ENCODE measurements at places on chromosomes 3 and 15. TPM values are rescaled to one million over a fixed set of nuclear protein-coding genes. Genes with fewer than 3 reads are reported as not detected.

- H3K36me3 ChIP-seq, result peaks cover 64% of the 10 kb centered on the region
- no peaks in the 10 kb centered on the region for H3K27me3 ChIP-seq
- no peaks in the 10 kb centered on the region for H3K4me1 ChIP-seq
- H3K4me3 ChIP-seq, result no peak overlapping the region
- DNase-seq, result peak; percentile 62
These were observed 52.5 kb downstream of the PHC3 start for GRCh38 chr3:170128977-170129431.

DNA sequence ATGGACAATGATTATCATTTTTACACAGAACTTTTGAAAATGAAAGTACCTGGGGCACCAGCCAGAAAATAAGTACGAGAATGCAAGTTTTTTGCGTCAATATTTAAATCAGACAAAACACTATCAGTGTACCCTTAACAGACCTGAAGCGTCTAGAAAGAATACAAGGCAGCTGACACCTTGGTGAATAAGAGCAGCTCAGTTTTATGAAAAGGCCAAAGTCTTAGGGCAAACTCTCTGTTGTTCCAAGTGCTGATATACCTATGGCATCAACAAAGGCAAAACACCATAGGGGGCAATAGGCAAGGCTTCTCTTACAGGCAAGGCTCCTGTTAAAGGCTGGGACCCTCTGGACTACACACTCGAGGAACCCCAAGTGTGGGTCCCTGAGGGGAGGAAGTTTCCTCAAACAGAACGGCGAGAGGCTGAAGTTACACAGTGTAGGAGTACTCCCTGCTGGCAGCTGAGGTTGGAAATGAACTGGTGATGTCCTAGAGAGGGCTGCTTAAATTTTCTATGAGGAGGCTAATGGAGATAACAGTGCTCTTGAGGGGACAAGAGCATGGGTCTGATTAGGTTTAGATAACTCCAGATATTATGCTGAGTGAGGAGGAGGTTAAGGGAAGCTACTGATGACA, 291.0 kb downstream of the TIGIT start:
- no peak overlapping the region for H3K4me3 ChIP-seq
- H3K36me3 ChIP-seq, result no peaks in the 10 kb centered on the region
- DNase-seq, result no peak
- H3K27ac ChIP-seq, result no peak overlapping the region
- H3K27me3 ChIP-seq, result no peaks in the 10 kb centered on the region
- no peaks in the 10 kb centered on the region for H3K4me1 ChIP-seq

- H3K4me3 ChIP-seq, result no peak overlapping the region
- peaks cover 19% of the 10 kb centered on the region for H3K4me1 ChIP-seq
- no peak overlapping the region for H3K27ac ChIP-seq
- H3K27me3 ChIP-seq, result no peaks in the 10 kb centered on the region
These were observed 55.0 kb upstream of the NR2E3 start for GRCh38 chr15:71755092-71755970.

DNA sequence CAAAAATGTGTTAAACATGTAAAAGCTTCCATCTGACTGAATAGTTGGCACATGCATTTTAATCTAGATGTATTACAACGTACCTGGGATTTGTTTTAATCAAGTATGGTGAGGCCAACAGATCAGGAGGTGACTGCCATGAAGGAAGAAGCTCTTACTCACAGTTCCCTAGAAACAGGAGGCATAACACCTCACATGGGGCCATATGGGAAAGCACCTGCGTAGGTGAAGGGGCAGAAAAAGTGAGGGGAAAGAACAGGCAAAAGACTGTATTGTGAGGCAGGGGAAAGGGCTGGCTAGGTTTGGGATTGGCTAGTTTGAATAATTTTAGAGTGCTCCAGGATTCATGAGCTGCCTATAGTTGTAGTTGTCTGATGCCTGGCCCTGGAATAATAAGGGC, 9.6 kb downstream of the SQOR start:
- no peaks in the 10 kb centered on the region for H3K36me3 ChIP-seq
- DNase-seq, result no peak
- no peaks in the 10 kb centered on the region for H3K27me3 ChIP-seq

- H3K36me3 ChIP-seq, result no peaks in the 10 kb centered on the region
- no peaks in the 10 kb centered on the region for H3K27me3 ChIP-seq
- H3K27ac ChIP-seq, result no peak overlapping the region
- no peak overlapping the region for H3K4me3 ChIP-seq
These were observed 217.9 kb upstream of the DCBLD2 start for GRCh38 chr3:99119385-99119784.

DNA sequence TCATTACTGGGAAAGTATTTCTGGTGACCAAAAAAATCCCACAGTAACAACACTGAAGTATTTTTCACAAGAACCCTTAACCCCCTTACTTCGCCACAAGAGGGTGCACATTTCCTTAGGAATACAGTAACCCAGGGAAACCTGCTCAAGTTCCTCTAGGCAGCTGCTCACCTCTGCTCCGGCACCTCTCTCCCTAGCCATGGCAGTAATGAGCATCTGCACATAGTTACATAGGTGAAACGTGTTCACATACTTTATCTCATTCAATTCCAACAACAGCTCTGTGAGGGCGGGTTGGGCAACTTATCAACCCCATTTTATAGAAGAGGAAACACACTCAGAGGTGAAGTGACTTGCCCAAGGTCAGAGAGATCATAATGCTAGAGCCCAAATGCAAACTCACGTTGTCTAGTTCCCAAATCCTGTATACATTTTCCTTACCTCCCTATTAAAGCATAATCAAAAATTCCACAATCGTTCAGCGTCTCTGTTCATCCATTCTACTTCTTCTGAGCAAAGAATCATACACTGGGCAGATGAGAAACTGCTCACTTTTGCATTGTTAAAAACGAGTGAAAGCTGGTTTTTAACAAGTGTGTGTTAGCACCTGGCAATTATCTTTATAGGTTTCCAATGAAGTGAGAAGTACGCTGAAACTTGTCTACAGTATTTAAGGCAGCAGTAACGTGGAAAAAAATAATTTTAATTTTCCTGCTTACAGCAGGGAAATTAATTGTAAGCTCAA, 90.7 kb downstream of the IGF2BP2 start:
- no peak overlapping the region for H3K4me3 ChIP-seq
- no peaks in the 10 kb centered on the region for H3K36me3 ChIP-seq

GRCh38 chr3:184327171-184327570, 10.2 kb upstream of the FAM131A start:
- no peak overlapping the region for H3K27ac ChIP-seq
- DNase-seq, result no peak
- peaks cover 19% of the 10 kb centered on the region for H3K4me1 ChIP-seq
- no peak overlapping the region for H3K4me3 ChIP-seq
- peaks cover 96% of the 10 kb centered on the region for H3K36me3 ChIP-seq
- H3K27me3 ChIP-seq, result no peaks in the 10 kb centered on the region

GRCh38 chr3:22729981-22730380, 473.1 kb upstream of the UBE2E2 start:
- no peaks in the 10 kb centered on the region for H3K36me3 ChIP-seq
- H3K4me3 ChIP-seq, result no peak overlapping the region
- no peak for DNase-seq

GRCh38 chr3:54822206-54822605, 105.7 kb downstream of the LRTM1 start:
- H3K27ac ChIP-seq, result no peak overlapping the region
- H3K4me1 ChIP-seq, result peaks cover 15% of the 10 kb centered on the region
- peak; percentile 55 for DNase-seq

CHRNA7 gene
- under 0.01 TPM for total RNA-seq

LMOD3 gene
- total RNA-seq, result not detected

MUC20 gene
- not detected for total RNA-seq

TTLL13 gene
- not detected for total RNA-seq

ZBBX gene
- total RNA-seq, result not detected

NXPE3 gene
- 5.4 TPM for total RNA-seq

Data from GM23248 (cell line).